Cerebellar nuclear complex (tissue), 1 donor: ENCODE measurements at places on chromosomes 16 and 17.

DNA sequence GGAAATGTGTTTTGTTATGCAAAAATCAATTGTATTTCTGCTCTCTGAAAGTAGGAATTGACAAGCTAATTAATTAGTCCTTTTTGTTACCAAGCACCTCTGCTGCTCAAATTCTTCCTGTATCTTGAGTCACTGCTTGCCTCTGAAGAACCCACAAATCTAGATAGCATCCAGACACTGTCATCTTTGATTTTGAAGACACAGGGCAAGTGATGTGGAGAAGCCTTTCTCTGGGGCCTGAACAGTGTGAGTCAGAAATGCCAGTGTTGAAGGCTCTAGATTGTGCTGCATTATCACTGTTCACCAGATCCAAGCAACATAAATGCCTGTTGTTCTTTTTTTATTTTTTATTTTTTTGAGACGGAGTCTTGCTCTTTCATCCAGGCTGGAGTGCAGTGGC, 10.9 kb upstream of the ST6GALNAC1 start:
- DNase-seq, result no peak

GRCh38 chr16:49858200-49859124, 2.5 kb upstream of the ZNF423 start:
- no peak for DNase-seq

DNA sequence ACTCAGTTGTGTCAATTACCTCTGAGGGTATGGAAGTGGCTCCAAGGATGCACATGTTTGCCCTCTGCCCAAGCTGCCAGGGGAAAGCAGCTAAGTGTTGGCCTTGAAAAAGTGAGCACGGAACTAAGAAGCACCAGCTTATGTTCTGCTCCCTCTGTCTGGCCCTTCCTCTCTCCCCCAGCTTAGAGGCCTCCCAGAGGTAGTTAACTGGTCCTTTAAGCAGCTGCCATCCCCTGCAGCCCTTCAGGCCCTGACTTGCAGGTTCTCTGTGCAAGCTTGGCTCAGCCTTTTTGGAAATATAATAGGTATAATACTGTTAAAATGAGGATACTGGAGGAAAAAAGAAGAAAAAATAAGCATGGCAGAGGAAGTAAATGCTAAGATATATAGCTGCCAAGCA, 7.0 kb upstream of the UBE2Z start:
- DNase-seq, result no peak

DNA sequence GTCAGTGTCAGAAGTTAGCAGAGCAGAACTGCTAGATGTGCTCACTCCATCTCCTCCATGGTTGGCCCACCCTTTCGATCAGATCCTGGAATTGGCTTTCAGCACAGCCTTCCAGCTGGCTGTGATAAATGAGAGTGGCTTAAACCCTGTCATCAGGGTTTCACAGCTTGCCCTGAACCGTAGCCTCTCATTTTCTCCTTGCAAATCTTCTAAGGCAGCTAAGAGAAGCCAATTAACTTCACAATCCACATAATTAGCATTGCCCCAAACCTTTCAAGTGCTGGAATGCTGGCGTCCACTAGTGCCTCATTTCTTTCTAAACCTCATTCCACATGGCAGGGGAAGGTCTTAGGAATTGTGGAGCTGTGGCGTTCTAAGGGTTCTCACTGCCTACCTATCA, 21.7 kb downstream of the MILR1 start:
- no peak for DNase-seq

- no peak for DNase-seq
Observed at GRCh38 chr16:14378689-14379467, 251.2 kb downstream of the PARN start.
